Activated CD8-positive, alpha-beta memory T cell treated with anti-CD3 and anti-CD28 coated beads, Interleukin-2, amount 50 U/mL, for 4 hours (primary cell): ENCODE measurements at places on chromosomes 5 and 9.

DNA sequence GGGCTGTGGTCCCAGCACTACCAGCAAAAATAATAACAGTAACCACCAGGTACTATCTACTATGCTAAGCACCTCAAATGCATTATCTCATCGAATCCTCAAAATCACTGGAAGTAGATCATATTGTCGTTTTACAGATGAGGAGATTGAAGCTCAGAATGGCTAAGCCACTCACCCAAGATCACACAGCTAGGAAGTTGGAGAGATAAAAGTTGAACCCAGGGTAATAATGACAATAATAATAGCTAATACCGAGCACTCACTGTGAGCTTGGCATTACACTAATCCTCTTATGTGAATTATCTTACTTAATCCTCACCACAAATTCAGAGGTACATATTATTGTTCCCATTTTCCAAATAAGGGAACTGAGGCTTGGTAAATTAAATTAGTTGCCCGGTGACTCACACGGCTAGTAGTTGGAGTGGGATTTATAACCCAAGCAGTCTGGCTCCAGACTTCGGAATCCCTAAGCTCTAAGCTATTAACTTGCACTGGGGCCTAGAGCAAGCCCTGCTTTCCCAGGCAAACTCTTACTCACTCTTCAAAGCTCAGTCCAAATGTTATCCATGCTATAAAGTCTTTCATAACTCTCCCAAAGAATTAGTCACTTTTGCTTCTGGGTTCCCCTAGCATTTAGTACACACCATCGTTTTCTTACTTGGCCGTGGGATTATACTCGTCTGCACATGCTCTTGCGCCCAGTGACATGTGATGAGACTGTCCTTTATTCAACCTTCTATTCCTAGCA lies 3.8 kb downstream of the ARSI start:
- no peak for DNase-seq

- no peak for DNase-seq
Measured at GRCh38 chr9:12394105-12394504, 299.1 kb upstream of the TYRP1 start.

DNA sequence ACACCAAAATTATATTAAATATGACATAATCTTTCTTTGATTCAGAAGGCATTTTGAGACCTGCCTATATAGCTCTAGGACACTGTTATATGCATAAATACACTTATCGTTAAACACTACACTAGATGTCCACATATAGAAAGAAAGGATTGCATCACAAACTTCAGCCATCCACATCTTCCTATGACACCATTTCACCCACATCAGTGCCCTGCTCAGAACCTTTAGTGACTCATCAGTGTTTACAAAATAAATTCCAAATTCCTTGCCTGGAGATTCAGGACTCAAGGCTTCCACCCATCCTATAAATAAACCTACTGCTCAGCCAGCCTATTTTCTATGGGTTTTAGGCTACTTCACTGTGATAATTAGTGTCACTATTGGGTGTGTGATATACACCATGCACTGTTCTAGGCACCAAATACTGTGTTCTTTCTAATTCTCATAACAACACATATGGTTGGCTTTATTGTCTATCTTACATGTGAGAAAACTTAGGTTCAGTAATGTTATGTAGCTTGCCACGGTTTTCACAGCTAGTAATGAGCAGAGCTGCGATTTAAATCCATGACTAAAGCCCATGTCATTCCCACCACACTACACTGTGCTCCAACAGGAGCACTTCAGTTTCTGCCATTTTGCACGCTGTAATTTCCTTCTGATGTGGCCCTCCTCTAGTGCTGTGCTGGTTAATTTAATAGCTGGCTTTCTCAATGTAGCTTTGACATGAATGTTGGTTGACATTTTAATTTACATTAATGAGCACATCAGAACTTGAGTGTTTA lies 103.3 kb downstream of the SREK1 start:
- no peak for DNase-seq

- DNase-seq = no peak
Measured at GRCh38 chr5:52867809-52868208, 80.1 kb downstream of the ITGA1 start.

DNA sequence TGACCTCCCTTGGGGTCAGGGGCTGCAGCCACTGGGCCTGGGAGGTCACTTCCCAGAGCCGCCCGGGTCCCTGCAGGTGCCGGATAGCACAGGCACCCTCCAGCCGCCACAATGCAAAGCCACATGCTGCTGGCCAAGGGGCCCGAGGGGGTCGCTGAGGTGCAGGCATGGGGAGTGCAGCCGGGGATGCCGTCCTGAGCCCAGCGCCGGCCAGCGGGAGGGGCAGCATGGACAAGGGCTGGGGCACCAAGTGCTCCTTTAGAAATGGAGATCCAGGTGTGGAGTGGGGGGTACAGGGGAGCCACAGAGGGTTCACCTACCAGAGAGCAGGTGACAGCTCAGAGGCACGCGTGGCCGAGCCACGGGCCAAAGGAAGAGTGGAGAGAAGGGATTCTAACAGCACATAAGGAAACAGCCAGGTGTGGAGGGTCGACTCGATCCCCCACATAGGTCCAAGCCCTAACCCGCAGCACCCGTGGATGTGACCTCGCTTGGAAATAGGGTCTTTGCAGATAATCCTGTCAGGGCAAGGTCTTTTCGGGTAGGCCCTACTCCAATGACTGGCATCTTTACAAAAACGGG lies 24.7 kb downstream of the ZDHHC11B start:
- no peak for DNase-seq

- no peak for DNase-seq
Measured at GRCh38 chr5:64814073-64814472, 45.3 kb downstream of the CWC27 start.

DNA sequence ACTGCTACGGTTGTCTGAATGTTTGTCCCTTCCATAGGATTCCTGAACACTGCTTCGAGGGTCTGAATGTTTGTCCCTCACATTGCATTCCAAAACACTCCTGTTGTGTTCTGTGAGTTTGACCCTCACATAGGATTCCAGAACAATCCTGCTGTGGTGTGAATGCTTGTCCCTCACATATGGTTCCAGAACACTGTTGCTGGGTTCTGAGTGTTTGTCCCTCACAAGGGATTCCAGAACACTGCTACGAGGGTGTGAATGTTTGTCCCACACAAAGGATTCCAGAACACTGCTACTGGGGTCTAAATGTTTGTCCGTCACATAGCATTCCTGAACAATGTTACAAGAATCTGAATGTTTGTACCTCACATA lies 201.2 kb downstream of the FOXD4L6 start:
- DNase-seq = no peak

GRCh38 chr5:51383131-51384121 lies at the start of gene ISL1:
Gene ISL1, plus strand, starts transcription at chr5:51383448. Its CDS starts 224 bp downstream, at chr5:51383672.
- DNase-seq = no peak

DNA sequence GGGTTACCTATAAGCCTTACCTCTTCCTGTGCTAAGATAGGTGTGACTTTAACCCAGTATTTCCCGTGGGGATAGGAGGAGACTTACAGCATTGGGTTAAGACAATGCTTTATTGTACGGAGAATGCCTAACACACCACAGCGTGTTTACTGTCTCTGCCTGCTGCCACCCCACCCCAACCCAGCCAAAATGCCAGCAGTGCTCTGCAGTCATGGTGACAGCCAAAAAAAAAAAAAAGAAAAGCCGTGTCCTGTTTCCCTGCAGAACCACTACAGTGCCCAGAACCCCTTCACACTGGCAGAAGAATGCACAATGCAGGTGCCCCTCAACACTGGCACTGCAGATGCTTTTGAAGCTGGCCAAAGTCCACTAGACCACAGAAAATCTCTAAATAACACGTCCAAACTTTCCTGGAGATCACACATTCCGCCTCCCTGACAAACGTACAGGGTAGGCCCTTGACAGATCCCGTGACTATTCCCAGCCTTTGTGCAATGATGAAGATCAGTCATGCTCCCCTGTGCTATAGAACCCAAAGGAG lies 102.2 kb downstream of the SERINC5 start:
- no peak for DNase-seq

GRCh38 chr5:3006961-3007551 lies 255.6 kb upstream of the IRX2 start:
- no peak for DNase-seq

DNA sequence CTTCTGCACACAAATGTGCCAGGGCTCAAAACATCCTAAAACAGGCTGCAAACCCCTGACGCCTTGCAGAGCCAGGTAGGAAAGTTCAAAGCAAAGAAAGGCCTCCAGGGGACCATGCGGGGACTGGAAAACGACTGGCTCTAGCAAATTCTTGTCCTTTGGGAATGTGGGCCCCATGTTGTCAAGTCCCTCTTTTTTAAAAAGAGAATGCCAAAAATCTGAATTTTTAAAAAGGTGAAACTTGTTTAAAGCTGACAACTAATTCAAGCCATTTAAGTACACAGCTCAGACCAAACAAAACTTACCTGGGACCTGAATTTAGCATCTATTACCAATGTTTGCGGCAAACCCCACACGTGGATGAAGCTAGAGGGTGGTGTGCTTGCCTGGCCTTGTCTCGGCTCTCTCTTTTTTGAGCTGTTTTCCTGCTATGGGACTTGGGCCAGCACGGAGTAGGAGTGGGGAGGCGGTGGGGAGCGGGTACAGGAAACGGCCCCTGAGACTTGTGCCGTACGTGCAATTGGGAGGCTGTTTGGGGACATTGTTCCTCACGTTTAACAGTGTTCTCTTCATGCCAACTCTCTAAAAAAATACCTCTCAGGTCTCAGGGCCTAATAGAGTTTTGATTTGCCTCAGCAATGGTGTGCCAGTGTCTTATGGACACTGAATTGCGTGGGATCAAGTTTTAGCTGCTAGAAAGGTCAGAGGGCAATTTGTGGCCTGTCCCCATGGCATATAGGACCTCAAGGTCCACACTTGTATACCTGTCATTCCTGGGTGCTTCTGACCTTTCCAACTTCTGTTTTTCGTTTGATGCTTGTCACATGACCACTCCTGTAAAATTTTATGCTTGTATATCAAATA lies 15.1 kb upstream of the PHF19 start:
- DNase-seq = no peak

GRCh38 chr9:27368316-27368985 lies 71.5 kb upstream of the EQTN start:
- DNase-seq = no peak

GRCh38 chr5:25552871-25553481 lies 908.2 kb upstream of the CDH10 start:
- DNase-seq = no peak

DNA sequence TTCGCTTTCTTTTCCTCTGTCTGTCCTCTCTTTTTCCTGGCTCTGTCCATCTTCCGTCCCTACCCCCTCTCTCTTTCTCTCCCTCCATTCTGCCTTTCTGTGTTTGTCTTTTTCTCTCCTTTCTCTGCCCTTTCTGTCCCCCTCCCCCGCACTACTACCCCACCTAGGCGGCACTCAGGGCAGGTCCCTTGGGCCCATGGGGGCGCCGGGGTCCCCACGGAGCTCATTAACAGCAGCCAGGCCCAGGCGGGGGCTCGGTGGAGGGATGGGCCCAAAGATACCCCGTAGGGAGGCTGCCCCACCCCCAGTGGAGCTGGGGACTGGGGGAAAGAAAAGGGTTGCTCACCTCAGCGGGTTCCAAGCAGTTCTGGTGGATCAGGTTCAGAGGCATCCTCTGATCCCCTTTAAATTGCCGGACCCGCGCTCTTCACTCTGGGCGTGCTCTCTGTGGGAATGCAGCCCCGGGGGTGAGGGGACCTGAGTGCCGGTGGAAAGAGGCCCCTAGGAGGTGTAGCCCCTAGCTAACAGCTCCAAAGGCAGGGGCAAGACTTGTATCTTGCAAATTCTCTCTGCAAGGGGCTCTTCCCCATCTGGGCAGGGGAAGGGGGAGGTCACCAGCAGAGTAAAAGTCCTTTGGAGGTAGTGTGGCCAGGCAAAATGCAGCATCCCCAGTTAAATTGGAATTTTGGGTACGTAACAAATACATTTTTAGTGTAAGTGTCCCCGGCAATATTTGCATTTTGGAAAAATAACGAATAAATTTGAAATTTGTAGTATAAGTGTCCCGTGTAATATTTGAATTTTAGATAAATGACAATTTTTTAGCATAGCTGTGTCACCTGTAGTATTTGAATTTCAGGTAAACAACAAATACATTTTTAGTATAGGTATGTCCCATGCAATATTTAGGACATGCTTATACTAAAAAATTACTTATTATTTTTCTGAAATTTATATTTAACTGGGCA lies 7.4 kb downstream of the LHX2 start:
- DNase-seq = no peak

GRCh38 chr5:142387024-142387682 lies 62.3 kb upstream of the SPRY4 start:
- DNase-seq = no peak

- no peak for DNase-seq
Measured at GRCh38 chr5:71988808-71989207, 118.5 kb upstream of the MAP1B start.

- no peak for DNase-seq
Measured at GRCh38 chr5:10251405-10251804, 1.3 kb downstream of the CCT5 start.

GRCh38 chr9:116389541-116390302 lies 236.1 kb downstream of the PAPPA start:
- DNase-seq = no peak

GRCh38 chr5:149702934-149703646 lies 27.0 kb upstream of the PPARGC1B start:
- no peak for DNase-seq

- no peak for DNase-seq
Measured at GRCh38 chr9:137506702-137507171, 43.5 kb downstream of the PNPLA7 start.

DNA sequence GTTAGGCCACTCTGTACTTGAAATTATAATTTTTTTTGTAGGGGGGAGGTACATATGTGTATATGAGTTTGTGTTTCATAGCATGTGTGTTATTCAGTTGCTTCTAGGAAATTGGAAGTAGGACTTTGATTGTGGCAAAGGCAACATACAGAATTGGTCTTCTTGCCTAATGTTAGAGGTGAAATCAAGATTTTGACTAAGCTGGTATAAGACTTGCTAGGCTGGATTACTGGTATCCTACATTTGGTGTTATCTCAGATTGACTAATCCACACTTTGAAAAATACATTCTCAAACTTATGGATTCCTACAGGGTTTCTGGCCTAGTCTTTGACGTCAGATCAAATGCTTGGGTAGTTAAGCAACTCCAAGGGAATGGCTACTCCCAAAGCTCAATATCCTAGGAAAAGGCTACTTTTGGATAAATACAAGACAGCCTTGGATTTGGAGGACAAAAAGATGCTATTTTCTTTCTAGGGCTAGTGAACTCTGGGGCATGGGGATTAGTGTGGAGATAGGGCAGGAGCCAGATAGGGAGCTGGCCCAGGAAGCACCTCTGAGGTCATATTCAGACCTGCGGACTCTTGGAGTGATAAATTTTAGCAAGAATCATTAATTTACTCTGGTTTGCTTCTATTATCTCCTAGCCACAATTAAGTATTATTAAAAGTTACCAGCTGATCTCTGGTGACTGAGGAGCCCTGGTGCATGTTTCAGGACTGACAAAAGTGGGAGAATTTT lies 144.0 kb upstream of the RPS23 start:
- no peak for DNase-seq

GRCh38 chr5:175489693-175490443 lies 11.5 kb downstream of the SFXN1 start:
- DNase-seq = no peak

- DNase-seq = no peak
Measured at GRCh38 chr5:95715799-95716461, 15.2 kb upstream of the RHOBTB3 start.
